ENCODE measurements at places on chromosomes 4 and X. TPM values are rescaled to one million over a fixed set of nuclear protein-coding genes. Genes with fewer than 3 reads are reported as not detected.
A peak's percentile ranks its signal among the peaks of the same experiment; 100 is the strongest.

- peak overlapping the region; percentile 74 for H3K4me3 ChIP-seq
- H3K27ac ChIP-seq: peak overlapping the region; percentile 88
- no peak for DNase-seq
- no peaks in the 10 kb centered on the region for H3K36me3 ChIP-seq
- H3K4me1 ChIP-seq: no peaks in the 10 kb centered on the region
These were observed 674 bp upstream of the DIAPH2 start for GRCh38 chrX:96683997-96684338.

DNA sequence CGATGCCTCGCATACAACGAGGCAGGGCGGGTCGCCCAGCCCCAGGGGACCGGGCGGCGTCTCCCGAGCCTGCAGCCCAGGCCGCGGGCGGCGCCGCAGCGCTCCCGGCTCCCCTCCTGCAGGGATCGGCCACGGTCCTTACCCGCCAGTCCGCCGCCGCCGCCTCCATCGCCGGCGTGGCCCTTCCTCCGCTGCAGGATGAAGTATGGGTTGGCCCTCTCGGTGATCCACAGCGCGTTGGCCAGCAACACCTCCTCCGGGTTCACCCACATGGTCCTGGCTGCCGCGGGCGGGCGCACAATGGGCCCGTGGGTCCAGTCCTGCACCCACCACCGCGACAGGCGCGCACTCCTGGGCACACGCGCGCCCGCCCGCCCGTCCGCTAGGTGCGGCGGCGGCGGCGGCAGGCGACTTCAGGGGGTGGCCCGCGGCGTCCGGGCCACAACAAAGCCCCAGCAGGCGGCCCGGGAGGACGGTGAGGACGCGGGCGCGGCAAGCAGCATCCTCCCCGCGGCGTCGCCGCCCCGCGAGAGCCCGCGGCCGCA is 339 bp downstream of the TBC1D9 start:
- peaks cover 29% of the 10 kb centered on the region for H3K4me1 ChIP-seq
- H3K36me3 ChIP-seq: no peaks in the 10 kb centered on the region
- peak overlapping the region; percentile 95 for H3K4me3 ChIP-seq
- H3K27ac ChIP-seq: peak overlapping the region; percentile 88
- DNase-seq: no peak

GRCh38 chr4:87823724-87824123 is 9.0 kb upstream of the MEPE start:
- no peak overlapping the region for H3K4me3 ChIP-seq
- DNase-seq: no peak
- H3K27ac ChIP-seq: no peak overlapping the region
- H3K27me3 ChIP-seq: no peaks in the 10 kb centered on the region

- peaks cover under 1% of the 10 kb centered on the region for H3K4me1 ChIP-seq
- H3K27me3 ChIP-seq: no peaks in the 10 kb centered on the region
- no peak for DNase-seq
- no peak overlapping the region for H3K4me3 ChIP-seq
- no peaks in the 10 kb centered on the region for H3K36me3 ChIP-seq
These were observed 7.3 kb upstream of the CUL4B start for GRCh38 chrX:120568035-120568434.

DNA sequence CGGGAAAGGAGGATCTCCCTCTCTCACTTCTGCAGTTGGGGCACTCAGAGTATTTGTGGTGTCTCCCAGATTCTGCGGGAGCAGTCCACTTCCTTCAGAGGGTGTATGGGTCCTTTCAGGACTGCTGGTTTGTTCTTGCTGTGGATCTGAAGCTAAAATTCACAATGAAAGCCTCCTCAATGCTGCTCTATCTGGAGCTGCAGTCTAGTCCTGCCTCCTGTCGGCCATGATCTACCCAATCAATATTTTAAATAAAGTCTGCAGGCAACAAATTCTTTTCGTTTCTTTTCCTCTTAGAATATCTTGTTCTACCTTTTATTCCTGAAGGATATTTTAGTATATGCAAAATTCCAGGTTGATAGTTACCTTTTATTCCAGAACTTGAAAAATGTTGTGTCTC is 226.1 kb upstream of the AR start:
- H3K4me3 ChIP-seq: no peak overlapping the region
- no peaks in the 10 kb centered on the region for H3K27me3 ChIP-seq
- no peak overlapping the region for H3K27ac ChIP-seq
- no peaks in the 10 kb centered on the region for H3K36me3 ChIP-seq

GRCh38 chr4:116150152-116150551 is 935.2 kb downstream of the TRAM1L1 start:
- H3K4me3 ChIP-seq: no peak overlapping the region
- H3K4me1 ChIP-seq: no peaks in the 10 kb centered on the region
- DNase-seq: no peak
- no peak overlapping the region for H3K27ac ChIP-seq
- no peaks in the 10 kb centered on the region for H3K27me3 ChIP-seq

GRCh38 chr4:114603497-114603896 is 4.9 kb downstream of the UGT8 start:
- peaks cover 15% of the 10 kb centered on the region for H3K4me1 ChIP-seq
- no peak overlapping the region for H3K27ac ChIP-seq
- no peaks in the 10 kb centered on the region for H3K27me3 ChIP-seq
- no peak overlapping the region for H3K4me3 ChIP-seq
- no peaks in the 10 kb centered on the region for H3K36me3 ChIP-seq

DNA sequence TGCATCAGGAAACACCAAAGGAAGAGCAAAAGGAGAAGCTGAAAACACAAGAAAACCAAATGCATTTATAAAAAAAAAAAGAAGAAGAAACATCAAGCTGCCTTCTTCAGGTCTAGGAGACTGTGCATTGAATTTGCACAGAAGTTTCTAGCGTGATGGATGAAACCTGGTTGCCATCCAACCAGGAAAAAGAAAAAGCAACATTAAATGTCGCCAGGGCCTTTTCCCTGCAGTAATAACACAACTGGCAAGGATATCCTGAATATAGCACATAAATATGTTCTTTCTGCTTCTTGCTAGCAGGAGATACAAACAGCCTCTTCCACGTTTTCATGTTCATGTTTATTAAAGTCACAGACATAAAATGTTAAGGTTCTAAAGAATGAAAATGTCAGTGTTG is 60.8 kb upstream of the ZFP42 start:
- no peak overlapping the region for H3K4me3 ChIP-seq
- H3K4me1 ChIP-seq: peaks cover 5% of the 10 kb centered on the region
- no peaks in the 10 kb centered on the region for H3K36me3 ChIP-seq
- DNase-seq: no peak
- no peaks in the 10 kb centered on the region for H3K27me3 ChIP-seq

DNA sequence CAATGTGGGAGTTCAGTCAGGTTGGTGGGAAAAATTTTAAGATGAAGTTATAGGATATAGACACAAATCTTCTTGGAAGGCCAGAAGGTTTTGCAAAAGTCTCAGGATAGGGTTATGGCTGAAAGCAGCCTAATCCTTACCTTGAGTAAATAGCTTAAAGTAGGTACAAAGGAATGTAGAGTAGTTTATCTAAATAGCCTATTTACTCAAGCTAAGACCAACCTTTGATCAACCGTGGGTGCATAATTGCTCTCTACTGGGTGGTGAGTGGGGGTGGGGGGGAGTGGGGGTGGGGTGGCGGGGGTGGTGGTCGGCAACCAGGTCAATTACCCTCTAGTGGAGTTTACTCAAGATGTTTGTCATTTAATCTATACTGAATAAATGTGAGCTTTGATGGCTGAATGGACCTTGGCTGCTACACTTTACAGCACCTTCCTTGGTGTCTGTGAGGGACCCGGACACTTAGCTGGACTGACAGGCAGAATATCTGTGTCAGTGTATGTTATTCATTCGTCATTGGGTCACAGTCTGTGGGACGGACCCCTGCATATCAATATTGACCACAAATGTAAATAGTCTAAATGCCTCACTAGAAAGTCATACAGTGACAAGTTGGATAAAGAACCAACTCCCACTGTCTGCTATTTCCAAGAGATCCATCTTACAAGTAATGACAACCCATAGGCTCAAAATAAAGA is 545.7 kb upstream of the PABPC4L start:
- H3K27ac ChIP-seq: no peak overlapping the region
- H3K4me1 ChIP-seq: no peaks in the 10 kb centered on the region
- no peak overlapping the region for H3K4me3 ChIP-seq
- H3K36me3 ChIP-seq: no peaks in the 10 kb centered on the region
- DNase-seq: no peak

DNA sequence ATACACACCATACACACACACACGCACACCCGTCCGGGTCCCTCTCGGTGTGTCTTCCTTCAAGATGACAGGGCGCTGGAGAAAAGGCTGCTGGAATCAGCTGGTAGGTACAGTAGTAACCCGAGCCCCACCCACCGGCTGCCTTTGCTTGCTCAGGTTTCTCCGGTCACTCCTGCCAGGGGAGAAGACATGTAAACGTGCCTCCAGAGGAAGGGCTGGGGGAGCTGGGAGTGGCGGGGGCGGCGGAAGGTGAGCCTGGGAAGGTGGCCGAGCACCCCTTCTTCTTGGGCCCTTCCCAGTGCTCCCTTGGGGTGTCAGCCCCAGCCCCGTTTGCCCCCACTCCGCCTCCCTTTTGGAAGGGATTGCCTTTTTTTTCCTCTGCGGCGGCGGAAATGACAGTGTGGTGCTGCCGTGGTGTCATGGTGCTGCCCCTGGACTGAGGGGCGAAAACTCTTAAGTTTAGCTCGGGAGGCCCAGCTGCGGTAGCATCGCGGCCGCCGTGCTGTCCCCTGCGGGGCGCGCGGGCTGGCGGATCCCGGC is at the start of gene MID2:
TSS of gene MID2 (plus strand) at position 169 of the 540 bp plus-strand sequence. CDS start 561 bp downstream, outside the sequence.
- peak within 1 kb of the TSS; percentile 66 for H3K4me3 ChIP-seq
- H3K4me1 ChIP-seq: no peaks in the 10 kb centered on the region
- H3K27ac ChIP-seq: peak within 1 kb of the TSS; percentile 92
- peak; percentile 91 for DNase-seq

DNA sequence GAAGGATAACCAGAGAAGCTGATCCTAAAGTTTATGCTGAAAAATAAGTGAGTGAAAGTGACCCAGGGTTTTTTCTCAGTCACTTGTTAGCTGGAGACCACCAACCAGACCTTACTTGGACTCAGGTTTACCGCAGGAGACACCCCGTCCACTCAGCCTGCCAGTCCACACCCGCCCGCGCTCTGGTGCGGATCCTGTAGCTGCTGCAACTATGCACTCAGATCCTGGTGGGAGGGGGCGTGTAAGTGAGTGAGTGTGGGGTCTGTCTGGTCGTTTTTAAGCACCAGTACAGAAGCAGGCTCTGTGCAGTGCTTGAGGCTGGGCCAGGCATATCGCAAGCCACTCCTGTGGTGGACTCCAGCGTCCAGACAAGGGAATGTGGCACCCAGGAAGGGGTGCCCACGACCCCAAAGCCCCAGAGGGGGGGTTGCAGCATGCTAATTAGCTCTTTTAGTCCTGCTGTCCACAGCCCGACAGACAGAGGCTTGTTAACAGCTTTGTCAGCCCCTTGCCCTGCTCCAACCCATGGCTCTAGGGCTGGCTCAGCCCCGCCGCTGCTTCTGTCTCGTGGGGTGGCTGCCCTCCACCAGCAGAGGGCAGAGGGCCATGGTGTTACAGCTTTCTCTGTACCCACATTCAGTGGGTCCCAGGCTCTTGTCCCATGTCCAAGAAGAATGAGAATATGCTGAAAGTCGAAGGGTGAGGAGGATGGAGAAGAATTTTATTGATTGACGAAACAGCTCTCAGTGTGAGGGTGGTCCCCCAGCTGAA is 40.4 kb upstream of the PPP1R2C start:
- no peak overlapping the region for H3K4me3 ChIP-seq
- no peaks in the 10 kb centered on the region for H3K4me1 ChIP-seq
- H3K36me3 ChIP-seq: no peaks in the 10 kb centered on the region

GRCh38 chrX:24186483-24186882 is 37.0 kb downstream of the ZFX start:
- H3K36me3 ChIP-seq: no peaks in the 10 kb centered on the region
- H3K4me1 ChIP-seq: peaks cover 26% of the 10 kb centered on the region
- H3K27me3 ChIP-seq: no peaks in the 10 kb centered on the region
- DNase-seq: no peak

DNA sequence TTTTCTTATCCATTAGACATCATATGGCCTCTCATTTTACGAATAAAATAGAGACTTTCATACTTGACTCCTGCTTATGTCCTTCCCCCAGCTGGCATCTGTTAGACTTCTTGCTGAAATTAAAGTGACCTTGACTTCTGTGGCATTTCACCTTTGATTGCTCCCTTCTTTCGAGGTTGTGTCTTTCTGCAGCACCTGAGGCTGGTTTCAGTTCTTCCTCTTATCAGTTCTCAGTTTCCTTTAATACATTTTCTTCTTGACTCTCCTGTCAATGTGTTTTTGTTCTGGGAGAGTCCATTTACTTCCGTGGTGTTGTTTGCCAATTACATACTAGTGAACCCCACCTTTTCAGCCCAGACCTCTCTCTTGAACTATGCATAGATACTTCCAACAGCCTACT is 81.6 kb downstream of the RBPJ start:
- H3K27ac ChIP-seq: no peak overlapping the region
- no peak for DNase-seq
- no peaks in the 10 kb centered on the region for H3K27me3 ChIP-seq
- H3K4me3 ChIP-seq: no peak overlapping the region
- H3K4me1 ChIP-seq: peaks cover 18% of the 10 kb centered on the region
- peaks cover 8% of the 10 kb centered on the region for H3K36me3 ChIP-seq

DNA sequence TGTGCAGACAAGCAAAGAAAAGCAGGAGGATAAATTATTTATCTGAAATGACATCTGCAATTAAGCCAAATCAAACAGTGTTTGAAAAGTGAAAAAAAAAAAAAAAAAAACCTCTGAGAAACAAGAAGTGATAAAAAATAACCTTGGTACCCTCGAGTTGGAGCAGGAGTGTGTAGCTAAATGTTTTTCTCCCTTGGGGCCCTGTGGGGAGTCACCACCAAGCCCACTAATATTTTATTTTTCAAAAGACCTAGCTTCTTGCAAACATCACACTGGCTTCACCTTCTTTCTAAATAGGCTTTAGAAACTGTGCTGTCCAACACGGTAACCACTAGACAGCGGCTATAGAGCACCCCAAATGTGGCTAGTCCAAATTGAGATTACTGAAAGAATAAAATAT is 47.7 kb downstream of the SNX25 start:
- H3K4me1 ChIP-seq: peaks cover 13% of the 10 kb centered on the region
- no peak for DNase-seq
- H3K4me3 ChIP-seq: no peak overlapping the region
- no peaks in the 10 kb centered on the region for H3K27me3 ChIP-seq
- no peaks in the 10 kb centered on the region for H3K36me3 ChIP-seq
- H3K27ac ChIP-seq: no peak overlapping the region

GRCh38 chrX:130874751-130875150 is 28.3 kb downstream of the ENOX2 start:
- H3K27me3 ChIP-seq: no peaks in the 10 kb centered on the region
- H3K36me3 ChIP-seq: no peaks in the 10 kb centered on the region
- H3K4me1 ChIP-seq: no peaks in the 10 kb centered on the region
- no peak for DNase-seq
- no peak overlapping the region for H3K27ac ChIP-seq

- H3K4me1 ChIP-seq: no peaks in the 10 kb centered on the region
- H3K4me3 ChIP-seq: no peak overlapping the region
- H3K27me3 ChIP-seq: no peaks in the 10 kb centered on the region
- no peaks in the 10 kb centered on the region for H3K36me3 ChIP-seq
- H3K27ac ChIP-seq: no peak overlapping the region
These were observed 135.6 kb upstream of the MAD2L1 start for GRCh38 chr4:120202222-120202621.

Gene FAM200B
- total RNA-seq: 61.6 TPM

Gene MAP3K15
- 0.33 TPM for total RNA-seq

Gene IL13RA2
- total RNA-seq: 0.39 TPM

Gene ANKRD50
- 13.4 TPM for total RNA-seq

Gene XAGE1B
- not detected for total RNA-seq

Gene POU4F2
- not detected for total RNA-seq

All from esophagus muscularis mucosa (tissue), 4 donors.